ENCODE measurements at places on chromosomes 6 and 20.

DNA sequence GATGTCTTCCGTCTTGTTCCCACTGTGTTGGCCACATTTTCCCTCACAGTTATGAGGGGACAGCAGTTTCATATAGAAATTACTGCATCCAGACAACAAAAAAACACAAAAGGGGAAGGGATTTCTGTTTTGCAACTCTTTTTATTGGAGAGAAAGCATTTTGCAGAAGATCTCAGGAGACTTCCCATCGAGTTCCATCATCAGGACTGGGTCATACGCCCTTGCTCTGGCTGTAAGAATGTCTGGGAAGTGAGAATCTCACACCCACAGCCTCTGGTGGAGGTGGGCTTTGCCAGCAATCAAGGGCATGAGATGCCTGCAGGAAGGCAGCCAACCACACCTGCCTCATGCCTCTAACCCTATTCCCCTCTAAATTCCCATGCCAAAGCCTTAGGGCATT lies 5.8 kb upstream of the IGF2R start:
- DNase-seq: no peak

GRCh38 chr20:53578492-53579222 lies 15.0 kb downstream of the ZNF217 start:
- DNase-seq: peak; percentile 95

DNA sequence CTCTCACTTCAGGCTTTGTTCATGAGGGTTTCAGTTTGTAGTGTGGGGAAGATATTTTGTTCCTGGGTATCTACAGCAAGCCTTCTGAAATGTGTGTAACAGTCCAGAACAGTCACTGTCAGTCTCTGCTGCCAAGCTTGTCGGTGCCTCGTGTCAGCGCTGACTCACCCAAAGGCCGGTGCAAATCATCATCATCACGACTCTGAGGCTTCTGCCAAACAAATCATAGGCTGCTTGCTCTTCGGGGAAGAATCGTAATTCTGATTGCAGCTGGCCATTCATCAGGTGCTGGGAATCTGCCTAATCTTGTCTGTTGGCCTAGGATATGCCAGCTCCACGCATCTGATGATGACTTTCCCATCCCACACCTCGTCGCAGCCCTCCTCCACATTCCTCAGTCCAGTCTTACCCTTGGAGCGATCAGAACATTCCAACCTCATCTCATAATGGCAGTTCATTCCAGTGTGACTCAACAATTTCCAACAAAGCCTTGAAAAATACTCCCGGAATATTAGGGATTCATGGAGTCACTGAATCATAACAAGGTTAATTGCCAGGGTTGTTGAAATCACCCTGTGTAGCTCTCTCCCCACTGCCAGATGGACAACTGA lies 40.9 kb downstream of the ALDH8A1 start:
- DNase-seq: no peak

GRCh38 chr6:24924580-24925356 lies 11.0 kb downstream of the RIPOR2 start:
- peak; percentile 63 for DNase-seq
